ENCODE measurements at places on chromosomes 5 and 9.

DNA sequence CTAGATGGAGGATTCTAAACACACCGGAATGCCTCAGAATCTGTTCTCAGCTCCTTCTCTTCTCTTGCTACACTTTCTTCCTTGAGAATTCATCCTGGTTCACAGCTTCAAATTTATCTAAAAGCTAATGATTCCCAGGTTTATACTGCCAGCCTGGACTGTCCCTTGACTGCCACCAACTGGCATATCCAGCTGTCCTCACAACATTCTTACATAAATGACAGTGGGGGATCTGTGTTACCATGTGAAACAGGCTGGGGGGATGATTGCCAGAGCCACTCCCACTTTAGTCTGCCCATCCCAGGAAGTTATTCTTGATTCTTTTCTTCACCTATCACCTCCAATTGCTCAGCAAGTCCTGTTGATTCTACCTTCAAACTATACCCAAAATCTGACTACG lies 27.2 kb upstream of the ZFR start:
- no peak for DNase-seq

- DNase-seq: no peak
Observed at GRCh38 chr5:93715761-93716160, 25.6 kb downstream of the POU5F2 start.

- DNase-seq: no peak
Observed at GRCh38 chr9:107883496-107884124, 394.0 kb upstream of the KLF4 start.

DNA sequence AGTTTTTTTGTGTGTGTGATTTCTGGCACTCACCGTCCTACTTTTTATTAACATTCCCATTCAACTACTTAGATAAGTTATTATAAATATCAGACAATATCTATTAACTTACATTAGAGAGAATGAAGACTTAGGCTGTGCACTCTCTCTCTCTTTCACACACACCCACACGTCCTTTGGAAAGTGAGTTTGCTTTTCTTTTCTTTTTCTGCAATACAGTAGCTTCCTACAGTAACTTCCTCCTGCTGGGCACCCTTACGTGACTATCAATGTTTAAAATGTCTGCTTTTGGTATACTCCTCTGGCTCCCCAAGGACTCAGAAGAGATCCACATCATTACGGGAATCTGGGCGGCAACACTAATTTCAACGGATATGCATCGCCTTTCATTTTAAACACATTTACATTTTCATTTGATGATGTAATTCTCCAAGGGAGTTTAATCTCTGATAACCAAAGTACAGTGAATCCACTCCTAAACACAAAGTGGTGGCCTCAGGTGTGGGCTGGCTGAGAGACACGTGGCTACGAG lies 179.5 kb downstream of the MAPKAP1 start:
- no peak for DNase-seq

GRCh38 chr9:70639853-70640814 lies 225.7 kb upstream of the KLF9 start:
- no peak for DNase-seq

- DNase-seq: no peak
Observed at GRCh38 chr5:128736553-128736952, 198.5 kb upstream of the FBN2 start.

- DNase-seq: no peak
Observed at GRCh38 chr5:522899-523440, 1.3 kb downstream of the SLC9A3 start.

- DNase-seq: no peak
Observed at GRCh38 chr9:134868751-134869553, 11.7 kb upstream of the FCN2 start.

GRCh38 chr5:55868846-55869245 lies 17.7 kb downstream of the IL31RA start:
- DNase-seq: no peak

DNA sequence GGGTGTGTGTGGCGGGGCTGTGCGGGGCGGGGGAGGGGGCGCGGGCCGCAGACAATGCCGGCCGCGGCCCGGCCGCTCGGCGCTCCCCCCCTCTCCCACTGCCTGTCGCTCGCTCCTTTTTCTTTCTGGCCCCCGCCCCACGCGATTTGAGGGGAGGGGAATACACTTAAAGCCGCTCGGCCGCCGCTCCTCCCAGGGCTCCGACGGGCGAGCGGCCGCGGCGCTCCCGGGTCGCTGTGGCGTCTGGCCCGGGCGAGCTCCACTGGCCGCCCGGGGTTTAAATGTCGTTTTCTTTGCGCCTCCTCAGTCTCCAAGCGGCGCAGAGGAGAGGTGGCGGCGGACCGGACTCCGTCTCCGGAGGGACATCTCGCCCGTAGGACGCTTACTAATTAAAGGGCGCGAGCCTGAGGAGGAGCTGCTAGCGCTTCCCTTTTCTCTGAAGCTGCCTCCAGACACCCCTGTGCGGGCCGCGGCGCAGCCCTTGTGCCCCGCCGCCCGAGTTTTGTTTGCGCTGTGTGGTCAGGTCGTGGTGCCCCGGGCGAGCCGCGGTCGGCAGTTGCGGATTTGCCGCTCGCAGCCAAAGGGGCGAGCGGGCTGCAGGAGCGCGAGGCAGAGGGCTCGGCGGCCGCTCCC lies 1.4 kb downstream of the ZSWIM6 start:
- peak; percentile 92 for DNase-seq

GRCh38 chr9:138098908-138099791 lies 221.6 kb downstream of the CACNA1B start:
- DNase-seq: peak; percentile 50

DNA sequence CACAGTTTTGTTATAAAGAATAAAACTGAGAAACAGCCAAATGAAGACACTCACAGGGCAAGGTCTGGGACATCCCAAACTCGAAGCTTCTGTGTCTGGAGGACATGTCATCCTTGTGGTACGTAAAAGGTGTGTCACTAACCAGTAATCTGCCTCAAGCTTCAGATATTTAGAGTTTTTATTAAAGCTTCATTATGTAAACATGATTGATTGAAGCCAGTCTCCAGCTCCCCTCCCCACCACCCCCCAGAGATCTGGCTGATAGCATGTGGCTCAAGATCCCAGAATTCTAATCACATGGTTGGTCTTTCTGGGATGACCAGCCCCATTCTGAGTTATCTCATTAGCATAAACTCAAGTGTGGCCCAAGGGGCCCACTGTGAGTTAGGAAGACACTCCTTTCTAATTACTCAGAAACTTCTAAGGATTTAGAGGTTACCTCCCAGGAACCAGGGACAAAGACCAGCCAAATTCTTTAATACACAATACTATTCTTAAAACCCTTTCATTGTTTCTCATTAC lies 31.4 kb upstream of the ERAP1 start:
- DNase-seq: no peak

- DNase-seq: no peak
Observed at GRCh38 chr5:34484216-34484920, 171.8 kb upstream of the RAI14 start.

DNA sequence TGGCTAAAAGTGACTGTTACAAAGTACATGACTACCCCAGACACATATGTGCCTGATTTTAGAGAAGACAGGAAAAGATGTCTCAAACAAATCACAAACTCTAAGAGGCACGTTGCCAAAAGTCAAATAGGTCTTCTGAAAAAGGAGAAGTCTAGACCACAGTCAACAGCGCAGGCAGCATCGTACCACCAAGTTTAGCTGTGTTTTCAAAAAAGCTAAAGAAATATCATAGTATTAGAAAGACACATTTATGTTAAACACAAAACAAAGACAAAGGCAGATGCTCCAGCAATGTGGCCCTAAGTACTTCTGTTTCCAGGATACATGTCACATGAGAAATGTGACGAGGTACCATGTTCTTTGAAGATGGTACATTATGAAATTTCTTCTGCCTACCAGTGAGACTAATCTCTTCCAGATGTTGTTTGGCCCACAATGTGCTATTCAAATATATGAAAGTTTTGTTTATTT lies 43.5 kb downstream of the LPAR1 start:
- no peak for DNase-seq

DNA sequence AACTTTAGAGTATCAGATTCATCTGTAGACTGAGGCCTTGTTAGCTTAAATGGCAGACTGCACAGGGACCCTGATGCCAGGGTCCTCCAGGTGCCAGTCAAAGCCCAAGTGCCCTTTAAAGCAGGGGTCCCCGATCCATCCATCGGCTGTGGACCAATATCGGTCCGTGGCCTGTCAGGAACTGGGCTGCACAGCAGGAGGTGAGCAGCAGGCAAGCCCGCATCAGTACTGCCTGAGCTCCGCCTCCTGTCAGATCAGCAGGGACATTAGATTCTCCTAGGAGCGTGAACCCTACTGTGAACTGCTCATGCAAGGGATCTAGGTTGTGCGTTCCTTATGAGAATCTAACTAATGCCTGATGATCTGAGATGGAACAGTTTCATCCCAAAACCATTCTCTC lies 403.4 kb downstream of the RAB3C start:
- DNase-seq: no peak

- DNase-seq: no peak
Observed at GRCh38 chr9:87270221-87270847, 227.3 kb upstream of the DAPK1 start.

DNA sequence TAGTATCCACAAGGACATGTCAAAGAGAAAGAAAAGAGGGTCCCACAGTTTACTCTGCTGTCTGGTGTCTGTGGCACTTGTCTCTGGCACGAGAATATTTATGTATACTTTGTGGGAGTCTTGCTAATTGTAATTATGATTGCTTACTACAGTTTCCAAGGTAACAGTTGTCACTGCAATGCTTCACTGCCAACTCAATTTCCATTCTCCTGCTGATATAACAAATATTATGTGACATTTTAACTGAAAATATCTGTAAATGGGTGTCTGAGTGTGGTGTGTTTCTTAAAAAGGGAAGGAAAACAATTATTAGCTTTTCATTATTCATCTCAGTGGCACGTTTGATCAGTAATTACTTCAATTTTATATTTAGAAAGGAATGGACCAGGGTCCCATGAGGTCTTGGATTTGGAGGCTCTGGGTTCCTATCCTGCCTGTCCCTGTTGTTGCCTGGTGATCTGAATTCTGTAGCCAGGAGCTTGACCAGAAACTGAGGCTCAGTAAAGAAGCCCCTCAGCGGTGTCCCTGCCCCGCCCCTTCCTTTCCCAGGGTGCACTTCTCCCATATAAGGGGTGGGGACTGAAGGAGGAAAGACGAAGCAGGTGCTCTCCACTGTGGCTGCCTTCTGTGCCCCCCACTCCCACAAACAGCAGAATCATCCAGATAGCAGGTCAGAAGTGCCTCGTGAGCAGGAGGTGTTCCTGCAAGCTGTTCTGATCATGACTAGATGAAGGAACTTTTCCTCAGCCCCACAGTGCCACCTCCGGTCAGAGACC lies 137.3 kb upstream of the KIF2A start:
- DNase-seq: no peak

DNA sequence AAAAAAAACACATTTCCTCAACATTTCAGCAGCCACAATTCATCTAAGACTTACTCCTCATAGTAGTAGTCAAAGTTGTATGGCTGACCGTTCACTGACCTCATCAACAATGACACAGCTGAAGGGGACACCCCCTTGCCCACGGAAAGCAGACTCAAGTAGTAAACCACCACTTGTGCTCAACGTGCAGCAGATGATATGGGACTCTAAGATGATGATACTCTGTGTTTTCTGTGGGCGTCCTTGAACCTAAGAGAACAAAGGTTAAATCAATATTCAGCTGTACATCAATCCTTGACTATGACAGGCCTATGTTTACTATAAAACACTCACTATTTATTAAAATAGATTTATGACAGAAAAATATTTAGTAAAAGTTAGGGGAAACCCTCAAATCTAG lies 71.6 kb downstream of the SETX start:
- no peak for DNase-seq

DNA sequence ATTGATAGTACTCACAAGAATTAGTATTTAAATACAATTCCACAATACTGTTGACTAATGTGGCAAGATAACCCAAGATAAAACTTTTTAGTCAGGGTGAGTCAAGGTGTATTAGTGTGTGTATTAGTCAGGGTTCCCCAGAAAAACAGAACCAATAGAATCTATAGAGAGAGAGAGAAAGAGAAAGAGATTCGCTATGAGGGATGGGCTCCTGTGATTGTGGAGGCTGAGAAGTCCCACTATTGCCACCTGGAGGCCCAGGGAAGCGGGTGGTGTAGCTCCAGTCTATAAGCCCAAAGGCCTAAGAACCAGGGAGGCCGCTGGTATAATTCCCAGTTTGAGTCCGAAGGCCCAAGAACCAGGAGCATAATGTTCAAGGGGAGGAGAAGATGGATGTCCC lies 10.0 kb upstream of the SHISAL2B start:
- DNase-seq: no peak

DNA sequence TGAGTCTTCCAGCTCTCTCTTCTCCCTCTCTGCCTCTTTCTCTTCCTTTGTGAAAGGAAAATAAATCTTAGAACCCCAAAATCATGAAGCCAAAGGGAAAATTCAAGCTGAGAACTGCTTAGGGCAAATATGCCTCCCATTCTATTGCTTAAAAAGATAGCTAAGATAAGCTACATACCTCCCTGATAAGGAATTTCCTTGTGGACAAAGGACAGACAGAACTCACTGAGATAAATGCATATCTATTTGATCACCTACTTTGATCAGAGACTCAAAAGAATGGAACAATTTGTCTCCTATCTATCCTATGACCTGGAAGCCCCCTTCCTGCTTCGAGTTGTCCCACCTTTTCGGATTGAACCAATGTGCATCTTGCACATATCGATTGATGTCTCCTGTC lies 220.6 kb upstream of the NMUR2 start:
- DNase-seq: no peak

GRCh38 chr9:69923972-69924371 lies 103.4 kb downstream of the CFAP95 start:
- no peak for DNase-seq

GRCh38 chr5:17255471-17256021 lies 38.1 kb downstream of the BASP1 start:
- no peak for DNase-seq

GRCh38 chr5:45623832-45624231 lies 72.3 kb downstream of the HCN1 start:
- DNase-seq: no peak

DNA sequence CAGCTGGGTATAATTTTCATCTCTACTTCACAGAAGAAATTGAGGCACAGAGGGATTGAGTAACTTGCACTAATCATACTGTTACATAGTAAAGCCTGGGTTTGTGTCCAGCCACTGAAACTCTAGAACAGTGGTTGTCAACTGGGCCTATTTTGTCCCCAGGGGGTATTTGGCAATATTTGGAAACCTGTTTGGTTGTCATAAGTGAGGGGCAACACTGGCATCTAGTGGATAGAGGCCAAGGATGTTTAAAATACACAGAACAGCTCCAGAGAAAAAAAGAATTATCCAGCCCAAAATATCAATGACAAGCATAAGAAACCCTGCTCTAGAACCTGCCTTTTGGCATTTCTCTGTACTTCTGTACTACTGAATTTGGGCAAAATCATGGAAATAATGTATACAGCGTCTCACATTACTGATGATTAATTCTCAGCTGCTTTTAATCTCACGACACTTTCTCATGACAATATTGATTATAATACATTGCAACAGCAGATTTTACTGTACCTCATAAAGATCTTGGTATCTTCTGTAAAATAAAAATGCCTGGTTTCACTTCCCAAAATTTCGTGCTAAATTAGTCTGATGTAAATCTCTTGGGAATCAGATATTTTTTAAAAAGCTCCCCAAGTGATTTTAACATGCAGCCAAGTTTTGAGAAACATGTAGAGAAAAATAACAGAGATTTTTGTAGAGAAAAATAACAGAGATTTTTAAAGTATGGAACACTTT lies 112.7 kb downstream of the RORB start:
- DNase-seq: no peak
